ENCODE measurements at places on chromosomes 11 and 22.

GRCh38 chr11:15309296-15309695 lies 194.6 kb downstream of the INSC start:
- no peak for DNase-seq

DNA sequence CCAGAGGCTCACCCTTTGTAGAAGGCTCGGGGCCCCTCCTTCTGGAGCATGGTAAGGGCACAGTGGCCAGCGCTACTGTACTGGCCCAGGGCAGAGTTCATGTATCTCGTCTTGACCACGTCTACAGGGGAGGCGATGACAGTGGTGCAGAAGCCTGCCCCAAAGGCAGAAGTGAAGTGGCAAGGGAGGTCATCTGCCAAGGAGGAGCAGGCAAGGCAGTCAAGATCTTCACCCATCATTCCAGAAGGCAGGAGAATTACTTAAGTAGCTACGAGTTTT lies 7.2 kb downstream of the UCP2 start:
- no peak for DNase-seq

- DNase-seq: no peak
Observed at GRCh38 chr11:87265132-87265531, 227.4 kb downstream of the TMEM135 start.

DNA sequence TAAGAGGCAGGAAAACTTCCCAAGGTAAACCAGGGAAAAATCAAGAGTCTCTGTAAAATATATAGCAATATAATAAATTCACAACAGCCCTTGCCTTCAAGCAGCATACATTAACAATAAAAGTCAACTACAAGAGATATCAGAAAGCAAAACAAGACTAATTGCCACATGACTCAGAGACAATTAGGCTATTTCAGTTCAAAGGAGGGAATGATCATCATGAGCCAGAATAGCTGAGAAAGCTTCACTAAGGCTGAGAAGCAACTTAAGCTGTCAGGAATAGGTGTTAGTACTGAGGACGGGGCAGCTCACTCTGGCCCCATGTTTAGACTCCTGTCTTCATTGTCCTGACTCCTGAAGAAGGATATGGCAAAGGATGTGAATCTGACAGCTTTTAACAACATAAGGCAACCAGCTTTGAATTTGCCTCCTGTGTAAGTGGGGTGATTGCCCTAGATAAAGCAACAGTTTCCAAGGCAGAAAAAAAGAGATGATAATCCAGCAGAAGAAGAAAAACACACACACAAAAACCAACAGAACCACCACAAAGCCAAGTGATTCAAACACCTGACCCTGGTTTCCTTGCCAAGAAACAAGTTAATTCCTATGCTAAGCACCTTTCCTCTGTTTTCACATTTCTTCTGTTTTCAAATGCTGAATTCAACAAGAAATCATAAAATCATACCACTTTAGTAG lies 60.8 kb downstream of the SIK3 start:
- no peak for DNase-seq

DNA sequence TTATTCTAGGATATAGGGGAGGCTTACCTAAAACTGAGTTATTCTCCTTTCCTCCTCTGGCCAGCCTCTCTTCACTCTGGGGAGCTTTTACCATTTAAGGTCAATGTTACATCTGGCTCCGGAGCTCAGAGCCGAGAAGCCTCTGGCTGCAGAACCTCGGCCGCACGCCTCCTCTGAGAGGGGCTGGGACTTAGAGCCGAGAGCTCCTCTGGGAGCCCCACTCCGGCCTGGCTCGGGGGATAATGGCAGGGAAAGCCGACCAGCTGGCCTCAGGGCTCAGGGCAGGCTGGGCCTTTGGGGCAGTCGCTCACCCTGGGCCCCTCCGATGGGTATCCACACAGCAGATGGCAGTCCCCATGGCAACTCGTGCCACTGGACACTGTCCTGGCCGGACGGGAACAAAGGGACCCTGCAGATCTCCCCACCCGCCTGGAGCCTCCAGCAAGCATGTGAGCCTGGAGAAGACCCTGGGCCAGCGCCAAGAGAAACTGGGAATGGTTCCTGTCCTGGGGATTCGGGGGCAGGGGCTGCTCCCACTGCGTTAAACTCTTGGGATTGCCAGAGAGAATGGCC lies at the start of gene IRAG1:
IRAG1 (minus strand) TSS at position 247 of the 573 bp plus-strand sequence; CDS start at position 94, 153 bp downstream.
- no peak for DNase-seq

GRCh38 chr11:126354631-126355323 lies 709 bp upstream of the ST3GAL4 start:
- DNase-seq: no peak

- no peak for DNase-seq
Observed at GRCh38 chr11:93041682-93042081, 72.2 kb downstream of the MTNR1B start.

- DNase-seq: no peak
Observed at GRCh38 chr22:41916745-41917358, 2.0 kb upstream of the SHISA8 start.

DNA sequence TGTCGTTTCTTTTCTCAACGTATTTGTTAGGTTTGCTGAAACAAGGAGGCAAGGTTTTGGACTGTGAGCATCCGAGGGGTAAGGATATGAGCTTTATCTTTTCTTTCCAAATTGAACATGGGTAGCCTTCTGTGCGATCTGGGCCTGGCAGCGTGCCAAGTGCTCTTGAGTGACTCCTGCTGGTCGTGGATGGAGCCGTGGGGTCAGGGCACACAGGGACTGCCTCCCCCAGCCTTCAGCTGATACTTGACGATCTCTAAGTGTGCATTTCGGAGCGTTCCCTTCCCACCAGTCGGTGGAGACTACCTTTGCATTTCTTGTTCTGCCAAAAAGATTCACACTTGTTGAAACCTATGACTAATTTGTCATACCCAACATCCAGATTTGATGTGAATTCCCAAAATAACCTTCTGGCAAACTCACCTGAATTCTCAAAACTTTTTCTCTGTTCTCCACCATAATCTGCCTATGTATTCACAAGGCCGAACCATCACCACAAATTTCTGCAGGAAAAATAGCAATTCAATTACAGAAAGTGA lies 40.1 kb upstream of the CLMP start:
- no peak for DNase-seq
